Activated naive CD4-positive, alpha-beta T cell (primary cell): ENCODE measurements at places on chromosomes 6 and 20.
A peak's percentile ranks its signal among the peaks of the same experiment; 100 is the strongest.

GRCh38 chr20:2825761-2826160, 9.6 kb downstream of the TMEM239 start:
- no peak for DNase-seq

DNA sequence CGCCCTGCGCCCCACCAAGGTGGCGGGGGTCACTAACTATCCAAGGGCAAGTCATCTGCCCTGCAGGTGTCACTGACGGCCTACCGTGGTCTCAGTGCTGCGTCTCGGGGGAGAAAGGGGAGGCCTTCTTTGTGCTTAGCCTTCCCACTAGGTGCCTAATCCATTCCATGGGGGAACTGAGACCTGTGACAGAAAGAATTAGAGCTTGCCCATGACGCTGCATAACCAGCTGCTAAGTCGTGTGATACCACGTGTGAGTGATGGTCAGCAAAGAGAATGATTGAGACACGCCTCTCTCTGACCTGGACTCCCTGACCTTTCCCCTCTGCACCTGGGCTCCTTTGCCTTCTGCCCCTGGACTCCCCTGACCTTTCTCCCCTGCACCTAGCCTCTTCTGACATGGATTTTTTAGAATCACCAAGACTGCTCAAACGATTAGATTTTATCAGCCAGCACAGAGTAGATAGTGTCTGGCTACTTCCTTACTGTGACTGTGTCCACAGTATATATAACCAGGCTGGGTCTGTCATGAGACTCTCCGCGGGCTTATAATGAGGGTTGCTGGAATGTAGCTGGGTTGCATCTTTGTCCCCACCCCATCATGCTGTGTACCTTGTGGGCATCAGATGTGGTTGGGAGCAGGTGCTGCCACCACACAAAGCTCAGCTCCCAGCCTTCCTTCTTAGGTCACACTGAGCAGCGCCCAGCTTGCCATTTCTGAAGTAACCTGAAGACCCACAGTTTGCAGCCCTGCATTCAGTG, 140.6 kb downstream of the TMEM242 start:
- no peak for DNase-seq

GRCh38 chr6:112701201-112701600, 354.1 kb downstream of the RFPL4B start:
- no peak for DNase-seq

GRCh38 chr6:37177077-37177934, 7.4 kb downstream of the PIM1 start:
- no peak for DNase-seq

- DNase-seq, result peak; percentile 3
These were observed 24.4 kb downstream of the QKI start for GRCh38 chr6:163438940-163439335.

DNA sequence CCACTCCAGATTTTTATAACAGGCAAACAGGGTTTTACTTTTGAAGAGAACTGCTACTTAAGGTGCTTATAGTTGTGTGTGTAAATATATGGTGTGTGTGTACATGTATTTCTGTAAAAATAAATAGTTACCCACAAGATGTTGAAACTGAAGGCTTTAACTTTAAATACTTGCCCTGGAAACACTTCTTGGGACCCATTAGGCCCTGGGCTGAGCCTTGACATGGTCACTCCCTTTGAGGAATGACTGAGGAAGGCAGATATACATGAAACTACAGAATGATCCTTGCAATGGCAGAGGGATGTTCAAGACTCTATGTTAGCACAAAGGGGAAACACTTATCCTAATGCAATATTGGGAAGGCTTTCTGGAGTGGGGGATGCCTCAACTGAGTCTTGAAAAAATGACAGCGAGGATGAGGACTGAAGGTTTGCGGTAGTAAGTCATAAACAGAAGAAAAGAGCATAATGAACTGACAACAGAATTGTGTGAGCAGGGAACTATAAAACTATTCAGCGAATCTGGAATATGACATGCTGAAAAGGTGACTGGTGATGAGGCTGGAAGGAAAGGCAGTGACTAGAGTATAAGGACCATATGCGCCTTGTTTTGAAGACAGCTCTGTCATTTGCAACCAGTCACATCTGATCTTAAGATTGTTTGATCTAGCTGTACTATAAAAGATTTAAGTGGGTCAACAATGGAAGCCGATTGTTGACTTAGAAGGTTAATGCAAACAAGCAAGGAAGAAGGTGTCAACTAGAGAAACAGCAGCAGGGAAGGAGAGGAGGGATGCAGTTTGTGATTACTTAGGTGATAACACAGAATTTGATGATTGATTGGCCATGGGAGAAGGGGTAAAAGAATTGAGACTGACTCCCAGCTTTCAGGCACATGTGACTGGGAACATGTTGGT, 64.4 kb upstream of the COL21A1 start:
- DNase-seq, result no peak

DNA sequence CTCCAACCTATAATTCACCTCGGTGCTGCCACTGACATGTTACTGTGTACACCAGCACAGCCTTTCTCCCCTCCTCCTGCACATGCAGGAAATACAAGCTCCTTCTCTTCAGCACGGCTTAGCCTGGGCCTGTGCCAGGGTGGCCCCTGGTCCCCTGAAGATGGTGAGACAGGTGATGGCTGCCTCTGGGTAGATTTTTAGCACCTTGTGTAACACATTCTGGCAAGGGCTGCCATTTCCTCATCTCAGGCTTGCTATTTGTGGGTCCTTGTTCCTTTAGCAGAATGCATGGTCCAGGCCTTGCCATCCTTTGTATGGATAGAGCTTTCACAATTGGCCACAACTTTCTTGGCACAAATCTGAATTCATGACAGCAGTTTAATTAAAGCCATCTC, 151.3 kb downstream of the CDC5L start:
- no peak for DNase-seq

- DNase-seq, result peak; percentile 5
These were observed 39.7 kb upstream of the TULP1 start for GRCh38 chr6:35552285-35552917.

- no peak for DNase-seq
These were observed 330.1 kb downstream of the RIMS1 start for GRCh38 chr6:72216222-72217068.

- DNase-seq, result no peak
These were observed 27.4 kb upstream of the FAM135A start for GRCh38 chr6:70385901-70386300.

- no peak for DNase-seq
These were observed 10.3 kb downstream of the ARHGAP18 start for GRCh38 chr6:129699659-129700058.

DNA sequence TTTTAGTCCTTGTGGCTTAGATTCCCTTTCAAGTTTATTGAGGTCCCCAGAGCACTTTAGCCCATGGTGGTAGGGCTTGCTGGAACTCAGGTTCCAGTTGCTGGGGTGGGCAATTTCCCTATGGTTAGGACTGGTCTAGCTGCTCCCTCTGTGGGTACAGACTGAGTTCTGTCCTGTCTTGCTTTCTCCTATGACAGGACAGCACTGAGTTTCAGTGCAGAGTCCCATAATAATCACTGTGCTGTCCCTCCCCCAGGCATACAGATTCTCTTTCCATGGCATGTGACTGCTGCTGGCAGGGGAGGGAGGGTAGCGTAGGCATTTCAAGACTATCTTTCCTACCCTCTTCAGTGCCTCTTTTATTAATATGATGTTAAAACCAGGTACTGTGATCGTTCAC, 17.1 kb upstream of the ERVFRD-1 start:
- DNase-seq, result no peak

- DNase-seq, result no peak
These were observed at the start of gene CST9L for GRCh38 chr20:23568320-23568970. CST9L (minus strand) TSS chr20:23568484; CDS start chr20:23568450, 34 bp downstream.

- no peak for DNase-seq
These were observed 647.8 kb downstream of the CD109 start for GRCh38 chr6:74343804-74344203.

- DNase-seq, result no peak
These were observed 169.7 kb upstream of the GGTLC1 start for GRCh38 chr20:24158281-24158680.

DNA sequence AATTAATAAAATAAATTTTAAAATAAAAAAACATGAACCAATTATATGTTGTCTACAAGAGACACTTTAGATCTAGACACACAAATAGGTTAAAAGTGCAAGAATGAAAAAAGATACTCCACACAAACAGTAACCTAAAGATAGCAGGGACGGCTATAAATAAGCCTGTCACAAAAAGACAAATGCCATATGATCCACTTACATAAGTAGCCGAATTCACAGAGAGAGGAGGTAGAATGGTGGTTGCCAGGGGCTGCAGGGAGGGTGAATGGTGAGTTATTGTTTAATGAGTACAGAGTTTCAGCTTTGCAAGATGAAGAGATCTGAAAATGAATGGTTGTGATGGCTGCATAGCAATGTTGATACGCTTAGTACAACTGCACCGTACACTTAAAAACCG, 32.7 kb downstream of the KATNA1 start:
- DNase-seq, result no peak

GRCh38 chr6:22921828-22922227, 352.5 kb downstream of the HDGFL1 start:
- DNase-seq, result no peak
